Naive thymus-derived CD8-positive, alpha-beta T cell (primary cell): ENCODE measurements at places on chromosomes 6 and 20. TPM values are rescaled to one million over a fixed set of nuclear protein-coding genes. Genes with fewer than 3 reads are reported as not detected.

Gene ME1
- 0.11 TPM for total RNA-seq

Gene MMP24
- not detected for total RNA-seq

Gene BHLHE23
- total RNA-seq = not detected

Gene FUT9
- not detected for total RNA-seq

Gene WFDC12
- not detected for total RNA-seq

Gene GMPR
- total RNA-seq = 0.91 TPM

Gene HEY2
- 0.60 TPM for total RNA-seq

Gene PNPLA1
- not detected for total RNA-seq

Gene GLYATL3
- not detected for total RNA-seq

Gene RAMACL
- 0.33 TPM for total RNA-seq

Gene SLC26A8
- not detected for total RNA-seq

Gene CALHM5
- total RNA-seq = not detected

Gene SYCP2
- total RNA-seq = 8.3 TPM

Gene MEI4
- total RNA-seq = 0.14 TPM

Gene FAM210B
- 25.2 TPM for total RNA-seq

Gene TRIM10
- total RNA-seq = not detected

GRCh38 chr20:7410150-7410549, 530.1 kb downstream of the HAO1 start:
- DNase-seq = no peak

GRCh38 chr6:103002282-103002681, 1608.8 kb downstream of the GRIK2 start:
- no peak for DNase-seq

DNA sequence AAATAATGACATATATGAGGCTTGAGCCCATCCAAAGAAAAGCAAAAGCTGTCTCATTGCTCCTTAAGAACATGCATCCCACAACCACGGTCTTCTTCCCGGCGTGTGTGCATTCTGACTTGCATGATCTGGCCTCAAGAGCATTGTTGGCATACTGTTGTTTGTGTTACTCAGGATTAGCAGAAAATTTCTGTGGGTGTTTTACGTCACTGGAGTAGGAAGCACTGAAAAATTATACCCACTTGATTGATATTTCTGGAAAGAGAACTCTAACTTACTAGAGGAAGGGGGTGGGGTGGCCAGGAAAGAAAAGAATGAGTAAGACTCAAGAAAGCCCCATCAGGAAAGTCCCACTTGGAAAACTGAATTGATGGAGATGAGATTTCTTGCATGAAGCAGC, 326.2 kb upstream of the PRDM1 start:
- DNase-seq = no peak

DNA sequence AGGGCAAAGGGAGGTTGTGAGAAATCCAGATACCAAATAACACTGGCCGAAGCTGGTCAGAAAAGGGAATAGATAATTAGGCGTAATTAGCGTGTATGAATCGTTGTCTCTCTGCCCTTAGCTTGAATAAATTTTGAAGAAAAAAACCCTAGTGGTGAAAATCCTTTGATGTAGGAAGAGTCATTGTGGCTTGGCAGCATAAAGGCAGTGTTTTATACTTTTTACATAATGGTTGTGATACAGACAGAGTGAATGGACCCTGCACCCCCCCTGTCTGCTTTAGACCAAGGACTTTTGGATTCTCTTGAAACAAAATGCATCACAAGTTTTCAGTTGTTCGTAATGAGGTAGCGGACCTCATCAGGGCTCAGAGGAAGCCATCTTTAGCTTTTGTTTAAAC, 126.5 kb downstream of the AFG1L start:
- no peak for DNase-seq

GRCh38 chr20:35716330-35716729, 17.1 kb downstream of the ROMO1 start:
- DNase-seq = no peak

DNA sequence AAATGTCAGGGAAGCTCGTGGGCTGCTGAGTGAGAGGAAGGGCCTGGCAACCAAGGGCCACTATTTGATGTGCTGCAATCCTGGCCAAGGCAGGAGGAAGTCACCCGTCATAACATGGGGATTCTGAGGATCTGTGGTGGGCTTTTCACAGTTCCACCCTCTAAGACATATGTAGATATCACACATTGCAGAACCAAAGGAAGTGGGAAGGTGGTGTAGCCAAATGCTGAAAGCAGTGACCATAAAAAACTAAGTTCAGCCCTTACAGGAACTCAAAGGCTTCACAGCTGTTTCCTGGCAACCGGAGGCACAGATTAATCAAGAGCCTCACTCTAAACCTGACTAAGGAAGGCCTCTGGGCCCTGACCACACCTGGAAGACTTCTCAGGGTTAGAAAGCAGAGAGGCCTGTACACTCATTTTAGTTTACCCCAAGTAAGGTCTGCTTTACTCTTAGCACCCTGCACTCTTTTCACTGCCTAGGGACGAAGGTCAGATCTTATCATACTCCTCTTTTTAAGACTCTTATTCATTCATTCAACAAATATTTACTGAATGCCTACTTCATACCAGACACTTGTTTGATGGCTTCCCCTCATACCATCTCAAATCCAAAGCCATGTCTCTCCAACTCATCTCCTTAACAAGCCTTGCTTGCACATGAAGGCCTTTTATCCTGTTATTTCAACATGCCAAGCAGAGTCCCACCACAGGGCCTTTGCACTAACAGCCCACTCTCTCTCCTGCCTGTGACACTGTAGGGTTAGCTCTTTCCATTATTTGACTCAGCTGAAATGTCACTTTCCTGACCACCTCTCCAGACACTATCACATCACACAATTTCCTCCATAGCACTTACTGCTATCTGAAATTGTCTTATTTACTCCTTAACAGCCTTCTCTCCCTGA, 2.6 kb downstream of the UBE2V1 start:
- DNase-seq = peak; percentile 53

DNA sequence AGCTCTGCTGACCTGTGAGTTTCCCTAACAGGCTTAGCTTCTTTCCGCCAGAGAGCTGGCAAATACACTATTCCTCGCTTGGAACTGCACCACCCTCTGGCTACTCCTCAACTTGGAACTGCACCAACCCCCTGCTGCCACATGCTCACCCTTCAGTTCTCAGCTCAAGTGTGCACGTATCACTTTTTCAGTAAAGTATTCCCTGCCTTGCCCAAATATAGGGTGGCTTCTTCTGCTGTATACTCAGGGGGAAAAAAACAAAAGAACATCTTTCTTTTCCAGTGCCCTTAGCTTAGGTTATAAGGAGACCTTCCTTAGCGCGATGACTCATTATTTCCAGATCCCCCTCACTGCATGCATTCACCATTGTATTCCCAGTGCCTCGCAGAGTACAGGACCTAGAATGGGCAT, 21.2 kb downstream of the GNAS-AS1 start:
- no peak for DNase-seq

DNA sequence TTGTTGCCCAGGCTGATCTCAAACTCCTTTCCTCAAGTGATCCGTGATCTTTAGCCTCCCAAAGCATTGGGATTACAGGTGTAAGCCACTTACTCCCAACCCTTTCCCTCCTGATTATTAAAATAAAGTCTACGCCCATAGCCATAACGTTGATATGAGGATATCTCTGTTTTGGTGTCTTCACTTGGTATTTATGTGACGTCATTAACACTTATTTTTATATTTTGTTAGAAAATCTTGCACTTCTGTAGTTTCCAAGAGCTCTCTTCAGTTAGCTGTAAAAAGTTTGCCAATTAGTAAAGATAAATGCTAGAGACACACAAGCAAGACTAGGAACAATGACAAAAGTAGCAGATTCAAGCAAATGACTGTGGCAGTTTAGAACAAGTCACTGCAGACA, 115.6 kb upstream of the HSF2 start:
- no peak for DNase-seq

- DNase-seq = no peak
Observed at GRCh38 chr6:35091346-35092083, 49.6 kb downstream of the TCP11 start.

- DNase-seq = no peak
Observed at GRCh38 chr20:32337937-32338661, 20.0 kb upstream of the ASXL1 start.

GRCh38 chr20:45336530-45337366, 11.5 kb downstream of the SDC4 start:
- DNase-seq = no peak

GRCh38 chr6:3427687-3428085, 29.2 kb downstream of the SLC22A23 start:
- no peak for DNase-seq

GRCh38 chr6:153135681-153136080, 4.6 kb upstream of the RGS17 start:
- DNase-seq = no peak

DNA sequence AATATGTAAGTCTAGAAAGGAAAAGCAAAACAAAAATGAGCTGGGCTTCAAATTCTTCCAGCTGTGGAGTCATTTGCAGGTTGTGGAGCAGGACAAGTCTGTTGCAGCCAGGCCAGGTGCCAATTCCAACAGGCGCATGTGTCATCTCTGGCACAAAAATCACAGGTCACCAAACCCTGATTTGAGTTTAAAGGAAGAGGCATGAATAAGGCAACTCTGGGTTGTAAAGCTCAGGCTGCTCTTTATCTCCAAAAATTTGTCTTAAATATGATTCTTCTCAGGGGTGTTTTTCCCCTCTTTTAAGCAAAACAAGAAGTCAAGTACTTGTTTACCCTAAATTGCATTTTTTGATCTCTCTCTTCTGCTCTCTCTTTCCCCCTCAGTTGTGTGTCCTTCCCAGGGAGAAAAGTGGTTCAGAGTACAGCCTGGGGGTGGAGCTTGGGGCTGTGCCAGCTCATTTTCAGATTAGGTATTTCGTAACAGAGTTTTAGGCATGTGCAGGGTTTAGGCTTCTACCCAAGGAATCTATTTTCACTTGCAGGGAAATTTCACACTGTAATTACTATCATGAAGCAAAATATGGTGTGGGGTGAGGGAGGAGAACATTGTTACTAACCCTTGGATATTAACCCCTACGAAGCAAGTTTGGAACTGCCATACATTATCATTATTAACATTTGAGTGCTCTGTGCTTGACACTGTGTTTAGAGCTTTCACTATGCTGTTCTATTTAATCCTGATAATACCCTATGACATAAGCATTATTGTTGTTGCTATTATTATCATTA, 8.3 kb upstream of the NCOA3 start:
- no peak for DNase-seq

DNA sequence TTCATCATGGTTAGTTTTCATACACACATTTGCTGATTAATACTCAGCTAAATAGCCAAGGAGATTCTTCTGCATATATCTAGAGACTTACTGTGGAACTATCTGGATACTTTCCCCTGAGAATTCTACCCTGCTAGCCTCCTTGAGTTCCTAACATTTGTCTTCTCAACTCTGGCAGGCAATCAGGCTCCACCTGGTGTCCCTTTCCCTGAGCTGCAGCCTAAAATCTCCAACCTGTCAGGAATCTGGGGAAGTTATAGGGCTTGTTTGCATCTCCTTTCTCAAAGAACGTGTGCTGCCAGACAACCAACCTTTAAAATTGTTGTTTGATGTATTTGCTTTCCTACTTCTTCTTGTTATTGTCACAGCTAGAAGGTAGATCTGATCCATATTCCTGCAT, 73.4 kb downstream of the FUT9 start:
- no peak for DNase-seq

DNA sequence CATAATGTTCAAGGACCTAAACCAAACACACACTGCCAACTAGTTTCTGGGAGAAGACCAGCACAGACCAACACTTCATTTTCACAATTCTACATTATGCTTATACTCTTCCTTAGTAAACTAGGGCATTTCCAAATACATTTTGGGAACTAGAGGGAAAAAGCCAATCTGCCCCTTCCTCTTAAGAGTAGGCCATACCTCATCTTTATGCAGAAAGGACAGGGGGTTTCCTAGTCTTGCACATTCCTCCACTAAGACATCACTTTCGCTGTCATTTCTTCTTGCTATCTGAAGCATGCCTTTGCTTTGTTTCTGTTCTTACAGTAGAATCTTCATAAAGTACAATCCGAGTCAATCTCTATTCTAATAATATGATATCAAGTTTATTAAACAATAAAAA, 105.7 kb downstream of the SMLR1 start:
- DNase-seq = no peak

DNA sequence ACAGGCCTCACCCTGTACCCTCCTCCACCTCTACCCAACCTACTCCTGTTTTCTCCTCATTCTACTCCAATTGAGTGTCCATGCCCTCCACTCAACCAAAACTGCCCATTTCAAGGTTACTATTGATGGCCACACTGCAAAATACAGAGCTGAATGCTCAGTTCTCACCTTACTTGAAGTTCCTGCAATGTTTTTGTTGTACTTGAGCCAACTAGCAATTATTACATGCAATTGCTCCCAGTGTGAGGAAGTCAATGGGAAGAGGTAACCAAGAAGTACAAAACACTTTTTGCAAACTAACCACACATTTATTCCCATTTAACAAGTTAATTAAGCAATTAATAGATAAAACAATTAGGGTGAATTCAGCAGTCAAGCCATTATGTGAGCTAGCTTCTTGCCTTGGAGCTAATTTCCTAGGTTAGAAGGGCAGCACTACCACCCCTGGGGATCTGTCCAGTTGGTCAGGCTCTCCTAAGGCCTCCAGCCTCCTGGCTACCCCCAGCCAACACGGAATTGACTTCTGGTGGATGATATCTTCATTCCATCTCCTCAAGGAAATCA, 52.4 kb upstream of the GGTLC1 start:
- no peak for DNase-seq

DNA sequence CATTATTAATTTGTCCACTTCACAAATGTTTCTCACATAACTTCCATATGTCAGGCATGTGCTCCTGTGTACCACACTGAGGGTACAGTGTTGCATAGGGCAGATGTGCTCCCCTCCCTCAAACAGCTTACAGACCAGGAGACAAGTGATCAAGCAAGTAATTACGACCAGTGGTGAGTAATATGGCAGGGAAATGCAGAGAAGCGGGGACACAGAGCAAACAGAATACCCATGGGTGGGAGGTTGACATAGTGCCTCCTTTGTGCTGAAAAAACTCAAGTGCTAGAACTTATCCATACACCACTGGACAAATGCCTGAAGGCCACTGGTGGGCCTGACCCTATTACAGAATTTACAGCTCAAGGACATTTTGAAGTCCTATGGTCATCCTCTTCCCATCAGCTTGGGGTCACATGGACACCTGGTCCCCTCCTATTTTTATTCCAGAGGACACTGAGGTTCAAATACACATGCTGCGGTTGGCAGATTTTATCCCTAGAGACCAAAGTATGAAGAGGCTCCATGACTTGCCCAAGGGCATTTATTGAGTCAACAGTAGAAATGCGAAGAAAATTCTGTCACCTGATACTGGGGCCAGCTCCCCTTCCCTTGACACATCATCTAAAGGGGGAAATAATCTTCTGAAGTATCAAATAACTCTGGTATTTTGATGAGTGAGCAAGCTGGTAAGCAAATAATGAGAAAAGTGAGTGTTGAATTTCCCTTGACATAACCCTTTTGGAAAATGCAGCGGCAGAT, 116.6 kb downstream of the QRSL1 start:
- no peak for DNase-seq

- DNase-seq = peak; percentile 2
Observed at GRCh38 chr6:136647363-136647852, 97.2 kb upstream of the MAP7 start.

DNA sequence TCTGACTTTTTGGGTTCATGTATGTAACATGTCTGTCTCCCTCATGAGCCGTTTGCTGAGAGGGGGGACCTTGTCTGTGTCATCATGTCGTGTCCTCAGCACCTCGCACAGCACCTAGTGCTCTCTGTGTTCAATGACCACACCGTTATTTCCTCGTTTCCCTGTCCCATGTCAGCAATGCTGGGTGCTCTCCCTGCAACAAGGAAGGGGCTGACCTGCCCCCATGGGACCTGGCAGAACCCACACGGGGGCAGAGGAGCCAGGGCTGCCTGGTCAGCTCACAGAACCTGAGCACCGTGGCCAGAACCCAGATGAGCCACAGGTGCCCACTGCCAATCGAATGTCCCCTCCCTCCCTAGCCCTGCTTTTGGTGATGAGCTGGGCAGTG, 7.3 kb downstream of the ADA start:
- no peak for DNase-seq
